ENCODE measurements at places on chromosomes 16 and 17.

GRCh38 chr17:28368306-28368831 lies 1.7 kb downstream of the VTN start:
- no peak for DNase-seq

GRCh38 chr17:53659181-53659580 lies 163.5 kb upstream of the KIF2B start:
- DNase-seq, result no peak

DNA sequence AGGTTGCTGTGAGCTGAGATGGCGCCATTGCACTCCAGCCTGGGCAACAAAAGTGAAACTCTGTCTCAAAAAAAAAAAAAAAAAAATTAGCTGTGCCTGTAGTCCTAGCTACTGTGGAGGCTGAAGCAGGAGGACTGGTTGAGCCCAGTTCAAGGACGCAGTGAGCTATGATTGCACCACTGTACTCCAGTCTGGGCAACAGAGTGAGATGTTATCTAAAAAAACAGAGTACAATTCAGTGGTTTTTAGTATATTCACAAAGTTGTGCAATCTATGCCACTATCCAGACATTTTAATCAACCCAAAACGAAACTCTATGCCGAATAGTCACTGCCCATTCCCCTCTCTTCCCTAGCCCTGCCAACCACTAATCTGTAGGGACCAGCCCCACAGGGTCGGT lies 25.1 kb downstream of the C16orf54 start:
- no peak for DNase-seq

DNA sequence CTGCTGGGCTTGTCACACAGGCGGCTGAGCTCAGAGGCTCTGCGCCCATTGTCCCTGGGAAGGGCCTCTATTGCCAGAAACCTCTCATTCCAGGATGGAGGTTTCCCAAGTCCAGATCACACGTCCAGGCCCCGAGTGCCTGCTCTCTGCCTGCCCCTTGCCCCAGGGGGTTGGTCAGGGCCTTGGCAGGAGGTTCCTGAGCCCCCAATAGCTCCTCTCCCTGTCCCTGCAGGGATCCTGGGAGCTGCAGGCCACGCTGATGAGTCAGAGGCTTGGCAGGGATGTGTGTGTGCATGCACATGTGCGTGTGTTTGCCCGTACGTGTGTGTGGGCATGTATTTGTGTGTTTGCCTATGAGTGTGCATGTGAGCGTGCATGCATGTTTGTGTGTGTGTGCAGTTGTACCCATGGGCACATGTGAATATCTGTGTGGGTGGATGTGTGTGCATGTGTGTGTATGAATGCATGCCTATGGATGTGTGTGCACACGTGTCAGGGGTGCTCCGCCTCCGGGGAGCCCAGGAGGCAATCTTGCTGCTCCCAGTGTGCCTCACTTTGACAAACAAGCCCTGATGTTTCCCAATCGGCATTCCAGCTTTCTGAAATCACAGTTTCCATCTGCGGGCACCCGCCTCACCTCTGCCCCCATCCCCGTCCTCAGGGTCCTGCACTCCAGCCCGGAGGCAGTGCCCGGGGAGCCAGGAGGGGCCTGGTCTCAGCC lies 98.4 kb upstream of the GSE1 start:
- DNase-seq, result no peak

DNA sequence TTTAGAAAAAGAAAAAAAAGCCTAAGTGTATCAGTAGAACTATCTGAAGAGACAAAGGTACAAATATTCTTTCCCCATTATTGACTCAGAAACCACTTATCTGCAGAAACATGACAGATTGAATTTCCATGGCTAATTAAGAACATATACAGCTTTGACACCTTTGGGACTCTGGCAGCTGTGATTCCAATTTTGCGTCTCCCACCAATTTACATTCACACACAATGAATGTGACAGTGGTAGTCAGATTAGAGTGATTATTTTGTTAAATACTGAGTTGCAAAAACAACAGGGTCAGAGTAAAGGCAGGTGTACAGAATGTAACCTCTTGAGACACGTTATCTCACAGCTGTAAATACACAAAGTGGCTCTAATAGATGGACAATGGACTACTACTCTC lies 5.3 kb upstream of the PPM1D start:
- DNase-seq, result no peak

DNA sequence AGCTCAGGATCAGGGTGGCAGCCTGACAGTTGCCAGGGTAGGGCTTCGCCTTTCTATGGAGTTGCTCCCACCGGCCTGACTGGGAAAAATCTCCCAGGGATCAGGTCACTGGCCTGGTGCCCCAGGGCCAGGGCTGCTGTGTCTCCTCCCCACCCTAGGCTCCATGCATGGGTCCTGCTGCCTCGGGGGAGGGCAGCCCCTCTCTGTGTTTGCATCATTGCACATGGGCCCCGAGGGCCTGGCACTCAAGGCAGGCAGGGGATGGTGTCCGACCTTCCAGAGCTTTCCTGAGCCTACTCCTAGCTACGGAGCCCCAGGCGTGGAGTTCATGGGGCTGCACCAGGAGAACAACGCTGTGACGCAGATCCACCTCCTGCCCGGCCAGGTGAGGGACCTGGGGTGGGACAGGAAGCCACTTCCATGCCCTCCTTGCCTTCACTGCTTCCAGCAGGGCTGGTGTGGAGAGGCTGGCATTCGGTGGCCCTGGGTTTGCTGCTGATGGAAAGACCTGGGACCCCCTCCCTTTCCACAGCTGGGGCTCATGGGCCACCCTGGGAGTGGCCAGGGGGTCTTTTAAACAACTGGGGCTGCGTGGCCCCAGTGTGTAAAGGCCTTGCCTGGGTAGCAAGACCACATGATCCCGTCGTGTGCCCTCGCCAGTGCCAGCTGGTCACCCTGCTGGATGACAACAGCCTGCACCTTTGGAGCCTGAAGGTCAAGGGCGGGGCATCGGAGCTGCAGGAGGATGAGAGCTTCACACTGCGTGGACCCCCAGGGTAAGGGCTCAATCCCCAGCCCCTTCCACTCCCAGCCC lies 29.5 kb upstream of the MYO15B start:
- DNase-seq, result no peak

DNA sequence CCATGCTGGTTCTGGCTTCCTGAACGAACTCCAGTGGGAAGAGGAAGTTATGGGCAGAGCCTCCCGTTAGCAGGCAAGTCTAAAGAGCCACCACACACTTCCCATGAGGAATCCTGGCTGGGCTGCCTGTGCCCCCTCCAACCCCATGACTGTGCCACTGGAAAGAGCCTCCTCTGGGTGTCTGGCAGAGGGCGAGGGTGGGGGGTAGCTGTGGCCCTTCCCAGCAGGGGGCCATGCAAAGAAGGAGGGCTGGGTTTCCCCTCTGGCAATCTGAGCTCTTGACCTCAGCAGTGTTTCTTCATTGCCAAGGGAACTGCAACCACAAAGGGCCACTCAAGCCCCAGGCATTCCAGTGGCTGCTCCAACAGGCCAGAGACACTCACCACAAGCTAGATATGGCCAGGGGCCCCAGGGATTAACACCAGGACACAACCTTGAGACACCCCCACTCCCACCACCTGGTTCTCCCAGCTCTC lies 1.7 kb upstream of the RRAD start:
- no peak for DNase-seq

GRCh38 chr17:79269620-79270019 lies 195.0 kb downstream of the ENGASE start:
- no peak for DNase-seq

DNA sequence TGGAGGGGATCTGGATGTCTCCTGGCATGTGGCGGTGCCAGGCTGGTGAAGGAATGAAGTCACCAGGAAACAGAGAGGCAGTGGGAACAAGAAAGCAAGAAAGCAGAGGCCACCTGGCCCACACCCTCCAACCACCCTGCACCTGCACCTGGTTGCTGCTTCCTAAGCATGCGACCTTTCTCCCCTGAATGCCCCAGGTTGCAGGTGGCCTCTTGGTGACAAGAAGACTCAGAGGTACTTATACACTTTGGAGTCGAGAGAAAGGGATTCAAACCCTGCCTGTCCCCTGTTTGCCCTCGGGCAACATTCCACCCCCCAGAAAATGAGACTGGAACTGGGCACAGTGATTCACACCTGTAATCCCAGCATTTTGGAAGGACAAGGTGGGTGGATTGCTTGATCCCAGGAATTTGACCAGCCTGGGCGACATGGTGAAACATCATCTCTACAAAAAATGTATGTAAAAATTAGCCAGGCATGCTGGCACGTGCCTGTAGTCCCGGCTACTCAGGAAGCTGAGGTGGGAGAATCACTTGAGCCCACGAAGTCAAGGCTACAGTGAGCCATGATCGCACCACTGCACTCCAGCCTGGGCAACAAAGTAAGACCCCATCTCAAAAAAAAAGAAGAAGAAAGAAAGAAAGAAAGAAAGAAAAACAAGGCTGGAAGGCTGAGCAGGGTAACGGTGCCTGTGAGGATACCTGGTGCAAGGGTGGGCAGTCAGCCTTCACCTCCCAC lies 34.6 kb upstream of the TNRC6C start:
- DNase-seq, result no peak

- DNase-seq, result no peak
These were observed 9.9 kb upstream of the TEX2 start for GRCh38 chr17:64273006-64273405.

DNA sequence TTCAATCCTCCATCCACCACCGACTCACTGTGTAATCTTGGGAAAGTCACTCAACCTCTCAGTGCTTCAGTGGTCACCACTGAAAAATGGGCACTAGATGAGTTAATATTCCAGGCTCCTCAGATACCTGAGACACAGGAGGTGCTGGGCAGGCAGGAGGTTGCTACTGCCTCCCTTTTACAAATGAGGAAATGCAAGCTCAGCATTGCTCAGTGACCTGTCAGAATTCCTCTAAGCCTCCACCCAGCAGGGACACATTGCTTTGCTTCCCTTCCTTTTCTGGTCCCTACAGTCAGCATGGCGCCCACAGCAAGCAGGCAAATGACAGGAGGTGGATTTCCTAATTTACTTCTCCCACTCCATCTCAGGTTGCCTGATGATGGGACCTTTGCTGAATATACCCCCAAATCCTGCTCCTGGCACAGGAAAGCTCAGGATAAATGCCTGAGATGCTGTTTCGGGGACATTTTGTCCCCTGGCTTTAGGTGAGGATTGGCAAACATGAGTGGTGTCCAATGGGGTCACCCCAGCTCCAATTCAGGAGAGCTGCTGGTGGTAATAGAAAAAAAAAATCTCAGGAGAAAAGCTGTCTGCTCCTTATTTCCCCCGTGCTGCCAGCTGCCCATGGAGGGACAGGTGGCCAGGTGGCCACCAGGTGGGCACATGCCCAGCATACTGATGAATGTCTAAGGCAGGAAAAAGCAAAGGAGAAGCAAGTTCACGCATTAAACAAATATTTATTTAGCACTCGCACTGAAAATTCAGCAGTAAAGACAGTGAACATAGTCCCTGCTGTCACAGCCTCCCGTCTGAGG lies 5.0 kb upstream of the KRT13 start:
- no peak for DNase-seq
